ENCODE measurements at places on chromosomes 6 and 20.

DNA sequence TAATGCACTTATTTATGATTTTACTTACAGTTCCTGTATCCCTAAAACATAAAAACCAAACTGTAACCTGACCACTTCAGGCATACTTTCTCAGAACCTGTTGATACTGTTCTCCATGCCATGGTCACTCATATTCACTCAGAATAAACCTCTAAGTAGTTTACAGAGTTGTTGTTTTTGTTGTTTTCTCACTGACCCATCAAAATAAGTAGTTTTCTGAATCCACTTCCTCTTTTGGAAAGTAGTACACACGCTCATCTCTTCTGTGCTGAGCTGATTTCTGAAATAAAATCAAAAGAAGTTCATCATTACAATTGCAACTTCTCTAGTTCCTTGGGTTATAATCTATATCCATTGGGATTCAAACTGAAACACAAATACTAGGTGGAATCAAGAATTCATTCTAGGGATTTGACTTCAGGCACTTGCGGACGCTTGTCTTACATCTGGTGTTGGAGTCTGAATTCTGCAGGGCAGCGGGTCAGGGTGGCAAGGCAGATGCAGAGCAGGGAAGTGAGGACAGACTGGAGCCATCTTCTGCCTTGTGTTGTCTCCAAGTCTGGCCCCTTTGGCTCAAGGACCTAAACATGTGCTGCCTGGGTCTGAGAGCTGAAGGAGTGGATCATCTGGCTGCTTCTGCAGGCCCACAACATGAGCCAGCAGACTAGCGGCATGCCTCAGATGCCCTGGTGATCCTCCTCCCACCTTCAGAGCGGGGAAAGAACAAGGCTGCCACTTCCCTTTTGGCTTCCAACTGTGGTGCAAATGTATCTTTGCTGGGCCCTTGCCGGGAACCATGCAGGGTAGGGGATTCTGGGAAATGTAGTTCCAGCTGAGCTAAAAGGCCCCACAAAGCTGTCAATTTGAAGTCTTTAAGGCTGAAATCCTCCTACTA lies 167.9 kb upstream of the MYLIP start:
- no peak for DNase-seq

DNA sequence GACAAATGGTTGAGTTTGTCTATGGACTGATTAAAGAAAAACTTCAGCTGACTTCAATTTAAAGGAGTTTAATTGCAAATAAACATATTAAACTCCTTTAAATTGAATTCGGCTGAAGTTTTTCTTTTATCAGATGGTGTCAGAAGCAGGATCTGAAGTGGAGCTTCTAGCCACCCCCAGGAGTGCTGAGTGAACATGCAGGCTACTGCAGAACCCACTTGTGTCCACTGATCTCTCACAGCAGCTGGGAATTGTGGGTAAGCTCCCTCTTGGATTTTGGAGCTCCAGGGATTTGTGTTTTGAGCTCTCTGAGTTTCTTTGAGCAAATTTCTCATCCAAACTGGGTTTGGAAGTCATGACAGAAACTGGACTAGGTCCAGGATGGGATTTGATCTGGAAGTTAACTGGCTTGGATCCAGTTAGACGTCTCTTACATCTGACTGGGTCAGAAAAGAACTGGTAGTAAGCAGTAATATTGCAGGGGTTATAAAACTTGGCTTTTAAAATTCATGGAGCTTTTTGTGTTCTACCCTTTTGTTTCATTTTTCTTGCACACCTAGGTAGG lies 95.8 kb upstream of the UST start:
- DNase-seq, result no peak

GRCh38 chr6:36353411-36353915 lies 16.8 kb upstream of the BNIP5 start:
- DNase-seq, result no peak

DNA sequence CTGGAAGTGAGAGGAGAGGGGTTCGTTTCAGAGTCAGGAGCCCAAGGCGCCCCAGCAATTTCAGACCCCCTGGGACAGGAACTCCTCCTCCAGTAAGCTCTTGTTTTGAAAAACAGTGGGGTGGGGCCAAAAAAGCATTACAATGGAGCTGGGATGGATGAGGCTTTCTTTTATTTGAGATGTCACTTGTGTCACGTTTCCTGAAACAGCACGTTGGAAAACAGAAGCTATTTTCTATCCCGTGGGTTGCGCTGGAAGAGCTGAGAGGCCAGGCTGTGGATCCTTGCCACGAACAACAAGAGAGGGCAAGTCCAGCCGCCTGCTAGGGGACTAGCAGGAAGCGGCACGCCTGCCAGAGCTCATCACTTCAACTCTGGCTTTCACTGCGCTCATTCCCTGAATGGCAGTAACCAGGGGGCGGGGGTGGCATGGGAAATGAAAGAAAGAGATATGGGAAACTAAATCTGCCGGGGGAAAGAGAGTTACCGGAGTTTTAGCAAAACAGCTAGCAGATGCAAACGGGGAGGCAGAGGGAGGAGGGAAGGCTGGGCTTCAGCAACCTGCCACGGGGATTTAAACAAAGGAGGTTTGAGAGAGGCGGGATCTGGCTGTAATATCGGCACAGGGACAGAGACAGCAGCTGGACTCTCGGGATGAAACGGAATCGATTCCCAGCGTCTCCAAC lies 34.6 kb downstream of the GCNT2 start:
- DNase-seq, result no peak

DNA sequence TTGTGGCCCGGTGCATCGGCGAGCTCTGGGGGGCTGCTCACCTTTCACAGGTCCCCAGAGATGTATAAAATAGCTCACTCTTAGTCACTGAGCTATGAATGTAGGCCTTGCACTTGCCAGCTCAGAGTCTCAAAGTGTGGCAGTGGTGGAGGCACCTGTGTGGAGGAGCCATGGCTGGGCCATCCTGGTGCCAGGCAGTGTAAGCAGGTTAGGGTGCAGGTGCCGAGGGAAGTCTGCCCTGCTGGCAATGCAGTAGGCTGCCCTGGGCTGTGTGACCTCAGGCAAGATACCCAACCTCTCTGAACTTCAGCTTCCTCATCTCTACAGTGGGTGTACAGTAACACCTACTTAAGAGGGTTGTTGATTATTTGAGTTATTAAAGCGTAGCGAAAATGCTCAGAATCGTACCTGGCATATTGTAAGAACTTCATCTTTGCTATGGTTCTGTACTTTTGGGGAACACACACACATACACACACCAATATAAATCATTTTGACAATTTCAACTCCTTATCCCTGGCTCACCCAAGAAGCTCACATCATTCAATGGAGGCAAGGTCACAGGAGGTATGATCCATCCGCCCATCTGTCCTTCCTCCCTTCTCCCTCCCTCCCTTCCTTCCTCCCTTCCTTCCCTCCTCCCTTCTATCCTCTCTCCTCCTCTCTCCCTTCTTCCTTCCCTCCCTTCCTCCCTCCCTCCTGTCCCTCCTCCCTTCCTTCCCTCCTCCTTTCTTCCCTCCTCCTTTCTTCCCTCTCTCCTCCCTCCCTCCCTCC lies 66.8 kb upstream of the STX16 start:
- no peak for DNase-seq

- no peak for DNase-seq
Observed at GRCh38 chr6:75170691-75171560, 34.9 kb downstream of the COL12A1 start.

DNA sequence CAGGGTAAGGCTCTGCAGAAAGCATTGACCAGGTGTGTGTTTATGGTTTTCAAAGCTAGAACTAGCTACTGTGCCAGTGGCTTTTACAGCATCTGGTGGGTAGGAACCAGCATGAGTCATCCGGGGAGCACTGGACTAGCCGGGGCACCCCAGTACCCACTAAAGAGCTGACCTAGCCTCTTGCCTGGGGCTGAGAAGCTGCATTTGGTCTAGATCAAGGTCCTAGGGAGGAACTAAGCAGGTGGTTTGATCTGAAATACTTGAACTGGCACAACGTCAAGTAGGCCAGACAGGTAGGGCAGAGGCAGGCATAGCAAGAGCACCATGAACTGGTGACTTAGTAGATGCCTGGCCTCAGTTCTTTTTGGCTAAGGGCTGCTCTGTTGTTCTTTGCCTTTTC lies 109.8 kb upstream of the PTPRK start:
- DNase-seq, result no peak

DNA sequence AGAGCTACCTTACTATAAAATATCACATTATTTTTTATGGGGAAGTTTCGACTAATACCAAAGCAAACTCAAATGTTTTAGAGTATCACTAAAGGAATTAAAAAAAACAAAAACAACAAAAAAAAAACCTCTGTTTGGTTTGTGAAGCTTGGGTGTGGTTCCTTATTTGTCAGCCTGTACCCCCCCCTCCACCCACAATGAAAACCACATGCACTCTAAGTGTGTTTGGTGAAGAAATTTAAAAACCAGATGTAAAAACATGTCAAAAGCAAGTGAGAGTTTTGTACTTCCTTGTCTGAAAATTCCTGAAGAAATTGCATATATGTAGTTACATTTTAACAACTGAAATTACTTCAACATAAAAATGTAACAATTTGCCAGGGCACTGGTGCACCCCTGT lies 3.1 kb downstream of the STK38 start:
- peak; percentile 17 for DNase-seq

DNA sequence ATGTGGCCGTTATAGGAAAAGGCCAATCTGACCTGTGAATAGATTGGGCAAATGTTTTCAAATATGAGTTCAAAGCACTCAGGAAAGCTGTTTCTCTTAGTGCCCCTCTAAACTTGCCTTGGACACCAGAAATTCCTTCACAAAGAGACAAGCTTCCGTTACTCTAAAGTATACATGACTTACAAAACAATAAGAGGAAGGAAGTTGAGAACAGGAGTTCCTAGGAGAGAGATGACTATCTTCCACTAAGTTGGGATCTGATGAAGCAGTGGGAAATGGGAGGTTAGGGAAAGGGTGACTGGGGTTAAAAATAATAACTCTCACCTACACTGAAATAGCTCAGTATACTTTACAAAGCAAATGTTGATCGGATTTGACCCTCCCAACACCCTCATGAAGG lies 50.0 kb downstream of the ISM1 start:
- no peak for DNase-seq

DNA sequence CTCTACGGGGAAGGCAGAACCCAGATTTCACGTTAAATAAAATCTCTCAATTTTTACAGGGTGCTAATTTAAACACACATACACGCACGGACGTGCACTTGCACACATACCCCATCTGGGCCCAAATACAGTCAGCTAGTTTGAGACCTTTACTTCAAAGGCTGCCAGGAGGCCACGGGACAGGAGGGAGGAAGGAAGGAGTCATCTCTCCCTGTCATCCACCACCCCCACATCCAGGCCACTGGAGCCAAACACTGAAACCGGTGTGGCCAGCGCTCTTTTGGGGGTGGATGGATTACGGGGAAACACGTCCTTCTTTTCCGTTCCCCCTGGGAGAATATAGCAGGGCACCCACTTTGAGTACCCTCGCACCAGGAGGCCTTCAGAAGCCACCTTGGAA lies 60.1 kb downstream of the ZNF831 start:
- no peak for DNase-seq

- no peak for DNase-seq
Observed at GRCh38 chr6:130975325-130975724, 87.7 kb downstream of the EPB41L2 start.

DNA sequence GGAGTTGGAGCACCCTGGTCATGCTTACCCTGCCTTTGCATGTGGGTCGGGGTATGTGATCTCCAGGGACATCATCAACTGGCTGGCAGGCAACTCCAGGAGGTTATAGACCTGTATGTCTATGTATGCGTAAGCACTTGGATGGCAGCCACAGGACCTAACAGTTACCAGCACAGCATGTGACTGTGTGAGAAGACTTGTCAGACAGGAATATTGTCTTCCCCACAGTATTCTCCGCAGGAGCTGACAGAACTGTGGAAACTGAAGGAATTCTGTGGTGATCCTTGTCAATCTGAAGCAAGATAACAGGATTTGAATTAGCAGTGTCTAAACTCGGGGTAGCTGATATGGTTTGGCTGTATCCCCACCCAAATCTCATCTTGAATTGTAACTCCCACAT lies 59.2 kb downstream of the TMEM244 start:
- no peak for DNase-seq

DNA sequence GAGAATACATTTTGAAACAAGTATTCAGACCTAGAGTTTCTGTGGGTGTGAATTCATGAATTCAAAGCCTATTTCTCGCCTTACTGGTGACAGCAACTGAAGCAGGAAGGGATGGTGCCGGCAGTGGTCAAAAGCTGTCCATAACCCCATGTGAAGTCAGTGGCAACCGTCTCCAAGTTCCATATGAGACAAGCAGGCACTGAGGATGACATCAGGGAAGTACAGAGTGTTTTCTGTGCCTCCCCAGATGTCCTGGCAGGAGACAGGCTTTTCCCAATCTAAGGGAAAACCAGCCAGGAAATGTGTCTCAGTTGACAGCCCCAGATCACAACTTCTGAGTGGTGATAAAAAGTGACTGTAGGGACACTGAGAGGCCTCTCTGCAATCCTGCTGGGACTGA lies 66.6 kb downstream of the HIVEP2 start:
- no peak for DNase-seq

- no peak for DNase-seq
Observed at GRCh38 chr6:33417128-33417902, 592 bp downstream of the CUTA start.

Data from stimulated activated CD8-positive, alpha-beta memory T cell treated with anti-CD3 and anti-CD28 coated beads, Interleukin-2, amount 100 ng/mL, for 1 hour (primary cell).